Skeletal muscle tissue (tissue), 5 donors: ENCODE measurements at places on chromosomes 4 and X. TPM values are rescaled to one million over a fixed set of nuclear protein-coding genes. Genes with fewer than 3 reads are reported as not detected.

AMTN gene
- not detected for total RNA-seq

HSFX4 gene
- not detected for total RNA-seq

TECRL gene
- 27.1 TPM for total RNA-seq

ETFDH gene
- total RNA-seq = 23.0 TPM

RGN gene
- 3.1 TPM for total RNA-seq

GAGE12H gene
- not detected for total RNA-seq

EVC gene
- 19.8 TPM for total RNA-seq

EGF gene
- total RNA-seq = 24.5 TPM

SH3D19 gene
- 20.4 TPM for total RNA-seq

KCNIP4 gene
- 0.52 TPM for total RNA-seq

ASB5 gene
- 77.8 TPM for total RNA-seq

MAP7D2 gene
- not detected for total RNA-seq

LRCH2 gene
- total RNA-seq = 3.1 TPM

RHOH gene
- total RNA-seq = 1.0 TPM

TMEM31 gene
- not detected for total RNA-seq

MTTP gene
- total RNA-seq = under 0.01 TPM

XAGE1A gene
- not detected for total RNA-seq

LUZP4 gene
- not detected for total RNA-seq

PRSS12 gene
- 10.4 TPM for total RNA-seq

PAGE4 gene
- not detected for total RNA-seq

ZDHHC9 gene
- total RNA-seq = 17.7 TPM

RELL1 gene
- 82.5 TPM for total RNA-seq

HDX gene
- total RNA-seq = 2.6 TPM

DCUN1D4 gene
- 28.2 TPM for total RNA-seq

KIF4A gene
- total RNA-seq = 3.7 TPM

SSX2B gene
- total RNA-seq = not detected

FAM236A gene
- total RNA-seq = not detected

ARR3 gene
- total RNA-seq = not detected

SCML2 gene
- total RNA-seq = 7.3 TPM

UNC5C gene
- total RNA-seq = 1.0 TPM

RAB41 gene
- total RNA-seq = not detected

CCDC160 gene
- under 0.01 TPM for total RNA-seq

TMPRSS11A gene
- total RNA-seq = not detected

ADAMTS3 gene
- total RNA-seq = 2.1 TPM

EMD gene
- 10.4 TPM for total RNA-seq

SPON2 gene
- 29.2 TPM for total RNA-seq

ADH1A gene
- total RNA-seq = 0.52 TPM

FRAS1 gene
- total RNA-seq = 15.1 TPM
